Caki2 (cell line): ENCODE measurements at places on chromosomes 1 and 21. TPM values are rescaled to one million over a fixed set of nuclear protein-coding genes. Genes with fewer than 3 reads are reported as not detected.

EXO5 gene
- total RNA-seq, result 5.2 and 6.5 TPM in 2 replicates

DNA sequence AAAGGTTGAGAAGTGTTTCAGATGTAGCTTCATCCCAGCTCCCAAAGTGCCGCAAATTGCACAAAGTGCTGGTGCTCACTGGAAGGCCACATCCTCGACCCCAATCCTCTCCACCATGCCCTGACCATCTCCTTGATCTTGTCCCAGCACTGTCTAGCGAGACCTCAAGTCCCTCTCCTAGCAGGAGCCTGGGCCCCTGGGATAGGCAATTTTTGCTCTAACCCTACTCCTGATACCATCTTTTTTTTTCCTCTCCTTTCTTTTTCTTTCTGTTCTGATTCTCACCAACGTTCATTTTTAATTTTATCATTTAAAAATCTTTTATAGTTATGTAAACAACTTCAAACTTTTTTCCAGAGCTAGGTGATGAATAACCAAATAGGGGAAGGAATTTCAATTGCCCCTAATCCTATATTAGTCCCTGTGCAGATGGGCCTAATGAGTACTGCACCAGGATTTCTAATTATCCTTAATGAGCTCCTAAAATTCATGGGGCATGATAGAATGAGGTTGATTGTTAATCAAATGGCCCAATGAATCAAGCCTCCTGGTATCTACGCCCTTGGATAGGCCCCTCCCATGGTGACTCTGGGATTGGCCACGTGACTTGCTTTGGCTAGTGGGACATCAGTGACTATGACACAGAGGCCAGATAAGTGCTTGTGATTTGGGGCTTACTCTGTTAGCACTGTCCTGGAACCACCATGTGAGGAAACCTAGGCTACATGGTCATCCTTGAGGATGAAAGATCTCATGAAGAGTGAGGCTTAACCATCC is 41.5 kb upstream of the TENT5B start:
- no peak for DNase-seq

TMEM125 gene
- total RNA-seq, result not detected in 2 replicates

GRCh38 chr1:44045064-44045463 is 13.8 kb upstream of the SLC6A9 start:
- DNase-seq, result no peak

DNM3 gene
- 1.7 TPM in 1 of 2 replicates, not detected in the other for total RNA-seq

DNA sequence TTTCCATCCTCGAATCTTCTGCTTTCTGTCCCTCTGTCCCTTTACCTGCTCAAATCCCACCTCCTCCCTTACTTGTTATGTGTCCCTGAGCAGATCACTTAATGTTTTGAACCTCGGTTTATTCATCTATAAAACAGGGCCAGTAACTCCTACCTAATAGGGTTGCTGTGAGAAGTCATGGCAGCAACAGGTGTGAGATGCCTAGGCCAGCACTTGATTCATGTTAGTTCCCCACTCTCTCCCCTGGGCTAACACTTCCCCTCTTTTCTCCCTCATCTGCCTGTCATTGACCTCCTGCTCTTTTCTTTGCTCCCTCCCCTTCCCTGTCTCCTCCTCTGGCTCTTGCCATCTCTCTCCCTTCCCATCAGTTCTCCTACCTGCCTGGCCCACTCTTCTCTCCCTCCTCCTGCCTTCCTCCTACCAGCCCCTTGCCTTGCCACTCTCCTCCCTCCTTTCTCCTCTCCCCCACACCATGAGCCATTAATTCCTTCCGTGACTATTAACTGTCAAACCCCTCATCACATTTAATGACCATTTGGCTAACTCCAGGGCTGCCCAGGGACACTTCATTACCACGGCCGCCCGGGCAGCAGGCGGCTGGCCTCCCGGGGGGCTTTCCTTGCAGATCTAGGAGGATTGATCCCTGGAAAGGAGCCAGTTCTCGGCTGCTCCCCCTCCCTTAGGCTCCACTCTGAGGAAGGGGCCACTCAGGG is 90.6 kb upstream of the CD1D start:
- no peak for DNase-seq

DNA sequence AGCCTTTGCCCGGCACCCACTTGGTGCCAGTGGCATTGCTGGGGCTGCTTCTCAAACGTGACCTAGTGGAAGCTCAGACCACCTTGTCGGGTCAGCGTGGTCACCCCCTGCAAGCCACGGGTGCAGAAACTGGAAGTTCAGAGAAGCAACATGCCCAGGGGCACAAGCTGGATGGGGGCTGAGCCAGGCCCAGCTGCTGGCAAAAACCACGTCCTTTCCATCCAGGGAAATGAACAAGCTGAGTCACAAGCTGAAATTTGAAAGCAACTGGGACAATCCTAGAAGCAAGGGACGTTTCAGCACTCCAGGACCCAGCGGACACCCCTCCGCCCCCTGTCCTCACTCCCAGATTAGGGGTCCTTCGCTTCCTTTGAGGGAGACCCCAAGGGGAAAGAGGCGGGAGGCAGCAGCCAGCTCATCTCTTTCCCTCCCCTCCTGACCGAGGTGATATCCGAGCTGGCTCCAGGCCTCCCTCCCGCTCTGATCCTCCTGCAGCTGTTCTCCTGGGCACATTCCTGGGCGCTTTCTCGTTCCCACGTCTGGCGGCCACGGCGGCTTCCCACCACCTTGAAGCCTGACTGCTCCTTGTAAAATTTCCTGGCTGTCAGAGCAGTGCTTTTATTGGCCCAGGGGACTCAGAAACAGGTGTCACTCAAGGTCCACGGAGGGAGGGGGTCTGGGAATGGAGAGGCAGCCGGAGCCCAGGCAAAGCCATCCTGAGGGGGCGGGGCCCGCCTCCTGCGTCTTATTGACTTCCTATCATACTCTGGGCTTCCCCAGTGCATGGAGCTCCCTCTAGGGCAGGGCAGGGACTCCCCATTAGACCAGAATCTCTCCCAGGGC is 62.8 kb downstream of the PAX7 start:
- DNase-seq, result no peak

SERINC2 gene
- total RNA-seq, result 7.1 and 13.3 TPM in 2 replicates

F5 gene
- total RNA-seq, result not detected in 2 replicates

- DNase-seq, result no peak
Measured at GRCh38 chr1:19034721-19035120, 78.2 kb upstream of the IFFO2 start.

GRCh38 chr1:86101616-86102015 is 55.0 kb downstream of the COL24A1 start:
- no peak for DNase-seq

- DNase-seq, result no peak
Measured at GRCh38 chr1:201145816-201146215, 8.5 kb downstream of the TMEM9 start.

LDLRAD1 gene
- total RNA-seq, result not detected in 2 replicates

GRCh38 chr1:6041432-6042062 is 4.1 kb upstream of the KCNAB2 start:
- DNase-seq, result no peak

GRCh38 chr21:41180752-41181151 is 12.8 kb downstream of the BACE2 start:
- DNase-seq, result no peak

DNA sequence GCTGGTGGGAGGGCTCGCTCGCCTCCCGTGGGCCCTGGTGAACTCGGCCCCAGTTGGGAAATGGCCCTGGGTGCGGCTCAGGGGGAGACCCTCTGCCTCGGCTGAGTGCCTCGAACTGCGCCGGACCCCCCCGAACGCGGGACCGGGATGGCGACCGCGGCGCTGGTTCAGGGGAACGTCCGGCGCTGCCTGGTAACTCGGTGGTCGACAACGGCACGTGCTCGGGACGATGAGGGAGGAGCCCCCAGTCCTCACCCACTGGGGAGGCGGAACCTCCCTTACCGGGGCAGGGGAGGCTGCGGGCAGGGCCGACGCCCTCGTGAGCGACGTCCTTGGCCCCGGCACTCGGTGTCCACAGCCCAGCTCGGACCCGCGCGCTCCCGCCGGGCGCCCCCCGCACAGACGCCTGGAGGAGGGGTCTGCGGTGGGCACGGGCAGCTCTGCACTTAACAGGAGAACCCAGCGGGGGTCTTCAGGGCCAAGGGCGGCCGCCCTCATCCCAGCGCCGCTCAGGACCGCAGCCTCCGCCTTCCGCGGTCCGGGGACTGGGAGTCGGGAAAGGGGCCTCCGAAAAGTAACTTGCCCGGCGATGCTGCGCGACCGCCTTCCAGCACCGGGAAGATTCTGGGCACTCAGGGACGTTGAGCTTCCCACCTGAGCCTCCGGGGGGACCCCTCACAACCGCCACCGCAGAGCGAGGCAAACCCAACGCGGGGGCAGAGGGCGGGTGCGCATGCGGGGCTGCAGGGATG is 1.7 kb downstream of the HES4 start:
- DNase-seq, result no peak

DNA sequence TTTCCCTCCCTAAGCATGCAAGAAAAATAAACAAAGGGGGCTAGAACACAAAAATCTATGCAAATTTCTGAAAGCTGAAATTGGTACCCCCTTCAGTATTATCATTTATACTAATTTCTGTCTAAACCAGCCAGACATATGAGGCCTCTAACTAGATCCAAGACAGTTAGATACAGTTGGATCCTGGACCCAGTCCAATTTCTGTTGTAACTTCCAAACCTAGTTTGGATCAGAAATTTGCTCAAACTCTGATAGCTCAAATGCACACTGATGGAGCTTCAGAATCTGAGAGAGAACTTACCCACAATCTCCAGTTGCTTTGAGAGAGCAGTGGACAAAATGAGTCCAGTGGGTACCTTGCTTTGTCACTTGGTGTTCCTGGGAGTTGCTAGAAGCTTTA is 11.9 kb downstream of the CEP350 start:
- no peak for DNase-seq

TMEM240 gene
- total RNA-seq, result not detected in 2 replicates

DNA sequence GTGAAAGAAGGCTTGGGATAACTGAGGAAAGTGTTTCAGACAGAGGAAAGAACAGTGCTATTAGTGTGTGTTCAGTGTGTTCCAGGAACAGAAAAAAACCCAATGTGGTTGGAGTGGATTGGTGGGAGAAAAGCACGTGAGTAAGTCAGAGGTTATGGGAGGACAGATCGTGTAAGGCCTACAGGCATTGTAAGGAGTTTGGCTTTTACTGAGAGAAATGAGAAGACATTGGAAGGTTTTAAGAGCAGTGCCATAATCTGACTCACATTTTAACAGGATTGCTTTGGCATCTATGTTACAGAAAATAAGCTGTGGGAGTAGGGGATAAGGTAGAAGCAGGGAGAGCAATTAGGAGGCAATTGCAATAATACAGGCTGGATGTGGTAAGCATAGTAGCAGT is 4.8 kb downstream of the ARPC5 start:
- no peak for DNase-seq

DNA sequence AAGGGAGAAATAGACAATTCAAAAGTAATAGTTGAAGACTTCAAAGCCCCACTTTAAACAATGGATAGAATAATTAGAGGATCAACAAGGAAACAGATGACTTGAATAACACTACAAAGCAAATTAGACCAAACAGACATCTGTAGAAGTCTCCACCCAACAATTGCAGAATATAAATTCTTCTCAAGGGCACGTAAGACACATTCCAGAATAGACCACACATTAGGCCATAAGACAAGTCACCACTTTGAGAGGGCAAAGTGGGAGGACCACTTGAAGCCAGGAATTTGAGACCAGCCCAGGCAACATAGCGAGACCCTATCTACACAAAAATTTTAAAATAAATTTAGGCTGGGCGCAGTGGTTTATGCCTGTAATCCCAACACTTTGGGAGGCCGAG is 20.5 kb upstream of the RNF186 start:
- no peak for DNase-seq

DNA sequence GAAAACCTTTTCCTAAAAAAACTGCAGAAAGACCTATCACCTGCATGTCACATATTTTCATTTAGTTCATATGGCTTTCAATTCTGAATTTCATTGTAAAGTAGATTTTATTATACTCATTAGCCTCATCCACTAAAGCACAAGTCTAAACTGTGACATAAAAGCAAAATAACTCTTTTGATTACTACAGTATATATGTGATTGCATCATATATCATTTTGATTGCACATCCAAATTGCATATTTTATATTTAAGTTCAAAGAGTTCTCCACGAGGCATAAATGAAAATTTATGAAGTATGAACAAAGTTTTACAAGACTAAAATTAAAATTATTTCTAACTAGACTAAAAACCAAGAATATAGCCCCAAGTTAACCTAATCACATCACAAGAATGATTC is 19.3 kb downstream of the PALMD start:
- no peak for DNase-seq

- no peak for DNase-seq
Measured at GRCh38 chr1:21126324-21126723, 50.4 kb downstream of the EIF4G3 start.

SFN gene
- total RNA-seq, result 211 and 262 TPM in 2 replicates

DNA sequence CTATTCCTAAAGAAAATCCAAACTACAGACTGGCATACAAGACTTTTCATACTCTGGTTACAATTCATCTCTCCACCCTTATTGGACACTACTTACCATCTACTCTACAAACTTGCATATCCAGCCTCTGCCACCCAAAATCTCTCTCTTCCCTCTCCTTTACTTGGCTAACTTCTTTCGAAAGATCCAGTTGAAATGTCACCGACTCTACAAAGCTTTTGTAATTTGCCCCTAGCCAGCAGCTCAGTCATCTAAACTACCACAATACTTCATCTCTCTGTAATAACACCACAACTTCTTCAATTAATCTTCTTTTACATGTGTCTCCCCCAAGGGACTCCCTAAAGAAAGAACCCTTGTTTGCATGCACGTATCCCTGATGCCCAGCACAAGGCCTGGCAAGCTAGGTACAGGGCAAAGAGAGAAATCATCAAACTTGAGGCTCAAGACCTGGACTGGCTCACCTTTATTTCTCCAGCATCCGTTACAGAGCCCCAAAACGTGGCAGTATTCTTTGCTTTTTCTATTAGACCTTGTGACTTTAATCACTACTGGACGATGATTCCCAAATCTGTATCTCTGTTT is 2.7 kb downstream of the ZBTB21 start:
- no peak for DNase-seq

TP53BP2 gene
- total RNA-seq, result 31.8 and 53.1 TPM in 2 replicates

DNA sequence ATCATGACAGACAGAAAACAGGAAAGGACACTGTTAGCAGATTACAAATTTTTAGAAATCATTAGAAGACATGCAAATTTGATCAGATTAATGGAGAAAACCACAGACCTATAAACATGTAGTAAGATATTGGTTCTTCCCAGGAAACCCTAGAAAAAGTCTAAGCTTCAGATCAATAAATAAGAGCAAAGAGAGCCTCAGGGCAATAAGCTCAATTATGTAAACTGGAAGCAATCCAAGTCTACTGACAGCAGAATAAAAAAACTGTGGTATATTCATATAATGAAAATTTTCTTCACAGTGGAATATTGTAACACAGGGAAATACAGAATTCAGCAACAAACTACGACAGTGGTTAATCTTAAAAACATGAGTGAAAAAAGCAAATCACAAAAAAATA is 36.3 kb downstream of the NRDC start:
- DNase-seq, result no peak

DNA sequence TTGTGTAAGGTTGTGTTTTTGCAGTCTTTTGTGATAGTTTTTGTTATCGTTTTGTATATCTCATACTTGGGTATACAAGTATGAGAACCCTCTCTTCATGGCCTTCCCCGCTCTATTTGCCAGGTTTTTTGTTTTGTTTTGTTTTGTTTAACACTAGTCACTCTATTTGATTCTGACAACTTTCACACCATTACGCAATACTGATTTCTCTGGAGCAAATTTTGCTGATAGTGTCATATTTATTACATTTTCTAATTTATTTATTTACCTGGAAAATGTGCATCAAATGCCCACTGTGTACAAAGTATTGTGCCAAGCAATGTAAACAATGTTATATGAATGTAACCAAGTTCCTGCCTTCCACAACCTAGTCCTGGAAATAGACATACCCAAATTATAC is 90.1 kb downstream of the LRRC40 start:
- no peak for DNase-seq

PRR9 gene
- not detected in 2 replicates for total RNA-seq

- DNase-seq, result peak; percentile 49
Measured at GRCh38 chr1:198234520-198235251, 77.9 kb downstream of the NEK7 start.
